DMS79 treated with DMSO at 0.1 percent for 48 hours (cell line): ENCODE measurements at places on chromosomes 2 and 18.

DNA sequence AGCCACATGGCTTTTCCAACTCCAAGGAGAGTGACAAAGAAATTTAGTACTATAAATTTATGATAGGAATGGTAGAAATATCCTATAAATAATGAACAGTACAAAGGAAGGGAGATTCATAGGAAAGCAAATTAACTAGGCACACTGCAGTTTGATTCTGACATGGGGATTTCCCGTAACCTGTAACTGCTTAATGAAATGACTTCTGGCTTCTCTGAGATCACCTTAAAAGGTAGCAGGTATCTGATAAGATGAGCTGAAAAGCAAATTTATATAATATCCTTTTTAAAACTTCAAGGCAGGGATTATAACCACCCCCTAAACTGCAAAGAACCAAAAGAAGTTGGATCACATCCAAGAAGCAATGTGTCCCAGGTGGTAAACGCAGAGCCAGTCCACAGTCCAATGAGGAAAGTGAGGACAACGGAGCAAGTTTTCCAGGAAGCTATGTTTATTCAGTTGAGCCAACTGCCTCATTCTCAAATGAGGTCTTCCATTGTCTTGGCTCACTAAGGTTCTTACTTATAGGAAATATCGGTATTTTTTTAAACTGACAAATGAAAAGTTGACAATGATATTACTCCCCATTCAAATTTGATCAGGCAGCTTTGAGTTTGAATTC lies 43.0 kb downstream of the WIPF1 start:
- DNase-seq: no peak

- no peak for DNase-seq
These were observed 9.4 kb upstream of the MOB1A start for GRCh38 chr2:74188018-74188601.

GRCh38 chr2:239670463-239671120 lies 269.8 kb upstream of the HDAC4 start:
- DNase-seq: no peak

DNA sequence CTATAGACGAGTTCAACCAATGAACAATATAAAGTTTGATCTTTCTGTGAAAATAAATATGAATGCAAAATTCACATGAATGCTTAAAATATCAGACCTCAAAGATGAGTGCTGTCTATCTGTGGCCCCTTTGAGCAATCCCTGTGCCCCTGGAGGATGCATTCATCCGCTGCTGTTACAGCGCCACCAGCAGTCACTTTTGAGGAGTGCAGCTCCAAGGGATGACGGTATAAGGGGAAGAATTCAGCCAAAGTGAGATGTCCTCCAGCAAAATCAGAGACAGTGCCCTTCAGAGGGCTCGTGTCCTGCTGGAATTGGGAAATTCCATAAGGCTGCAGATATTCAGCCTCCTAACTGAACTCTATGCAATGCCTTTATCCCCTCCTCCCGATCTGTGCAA lies 12.0 kb upstream of the CHRNA1 start:
- no peak for DNase-seq

GRCh38 chr2:27809761-27810241 lies 38.3 kb downstream of the MRPL33 start:
- DNase-seq: no peak

DNA sequence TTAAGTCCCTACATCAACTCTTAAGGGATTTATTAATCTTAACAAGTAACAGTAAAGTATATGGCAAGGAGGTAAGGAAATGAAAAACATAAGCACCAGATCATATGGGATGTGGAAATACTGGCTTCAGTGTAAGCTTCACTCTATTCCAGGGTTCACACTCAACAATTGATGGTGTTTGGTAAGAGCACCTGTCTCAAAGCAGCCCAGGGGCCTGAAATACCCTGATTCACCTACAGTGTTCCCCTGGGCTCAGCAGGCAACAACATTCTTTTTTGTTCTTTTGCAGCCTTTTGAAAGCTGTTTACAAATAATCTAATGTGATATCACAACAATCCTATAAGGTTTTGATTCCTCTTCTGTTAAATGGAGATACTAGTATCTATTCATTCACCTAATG lies 1.2 kb upstream of the MLPH start:
- DNase-seq: no peak

- DNase-seq: no peak
These were observed 48.2 kb upstream of the ALPP start for GRCh38 chr2:232330068-232330999.
